ENCODE measurements at places on chromosomes 3 and 15. TPM values are rescaled to one million over a fixed set of nuclear protein-coding genes. Genes with fewer than 3 reads are reported as not detected.

GRCh38 chr3:15952543-15953175 is 154.9 kb upstream of the ANKRD28 start:
- no peak overlapping the region for H3K27ac ChIP-seq
- H3K4me1 ChIP-seq, result no peaks in the 10 kb centered on the region
- no peaks in the 10 kb centered on the region for H3K36me3 ChIP-seq
- H3K4me3 ChIP-seq, result no peak overlapping the region

The ATP2B2 gene
- 1.7 TPM for total RNA-seq

The LRRN1 gene
- total RNA-seq, result 2.8 TPM

- no peaks in the 10 kb centered on the region for H3K27me3 ChIP-seq
- no peak overlapping the region for H3K27ac ChIP-seq
- no peaks in the 10 kb centered on the region for H3K36me3 ChIP-seq
- DNase-seq, result no peak
- no peak overlapping the region for H3K4me3 ChIP-seq
- H3K4me1 ChIP-seq, result peaks cover 19% of the 10 kb centered on the region
These were observed 47.6 kb downstream of the MITF start for GRCh38 chr3:69786854-69787253.

DNA sequence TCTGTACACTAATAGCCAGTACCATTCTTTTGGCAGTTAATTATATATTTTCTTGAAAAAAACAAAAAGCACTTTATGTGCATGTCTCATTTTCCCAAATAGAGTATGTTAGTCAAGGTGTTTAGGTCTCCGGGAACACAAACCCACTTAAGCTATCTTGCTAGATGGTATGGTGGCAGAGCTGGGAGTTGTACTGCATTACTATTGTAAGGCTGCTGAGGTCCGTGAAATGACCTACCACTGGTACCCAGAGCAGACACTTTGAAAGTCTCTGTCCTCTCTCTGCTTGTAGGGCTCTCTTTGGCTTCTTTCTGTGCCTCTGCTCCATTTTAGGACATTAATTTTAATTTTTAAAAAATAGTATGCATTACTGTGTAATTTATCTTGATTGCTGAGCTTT is 8.8 kb downstream of the TMOD3 start:
- no peak overlapping the region for H3K4me3 ChIP-seq
- H3K4me1 ChIP-seq, result peaks cover 33% of the 10 kb centered on the region
- peak overlapping the region; percentile 53 for H3K27ac ChIP-seq
- DNase-seq, result no peak
- H3K27me3 ChIP-seq, result no peaks in the 10 kb centered on the region
- H3K36me3 ChIP-seq, result no peaks in the 10 kb centered on the region

DNA sequence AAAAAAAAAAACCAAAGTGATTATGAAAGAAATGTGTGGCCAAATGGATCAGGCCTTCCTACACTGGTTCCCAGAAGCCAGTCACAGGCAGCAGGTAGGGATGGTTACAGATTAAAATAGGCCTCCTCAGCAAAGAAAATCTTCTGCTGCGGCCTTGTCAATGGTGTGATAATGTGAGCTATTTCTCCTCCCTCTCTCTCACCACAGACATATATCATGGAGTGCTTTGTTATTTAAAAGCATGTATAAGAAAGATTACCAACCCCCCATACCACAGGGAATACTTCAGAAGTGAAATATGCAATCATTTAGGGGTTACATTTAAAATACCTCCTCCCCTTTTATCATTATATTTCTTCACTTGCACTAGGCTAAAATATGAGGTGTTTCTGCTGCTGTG is 32.2 kb upstream of the LRTM1 start:
- DNase-seq, result no peak
- no peak overlapping the region for H3K4me3 ChIP-seq

DNA sequence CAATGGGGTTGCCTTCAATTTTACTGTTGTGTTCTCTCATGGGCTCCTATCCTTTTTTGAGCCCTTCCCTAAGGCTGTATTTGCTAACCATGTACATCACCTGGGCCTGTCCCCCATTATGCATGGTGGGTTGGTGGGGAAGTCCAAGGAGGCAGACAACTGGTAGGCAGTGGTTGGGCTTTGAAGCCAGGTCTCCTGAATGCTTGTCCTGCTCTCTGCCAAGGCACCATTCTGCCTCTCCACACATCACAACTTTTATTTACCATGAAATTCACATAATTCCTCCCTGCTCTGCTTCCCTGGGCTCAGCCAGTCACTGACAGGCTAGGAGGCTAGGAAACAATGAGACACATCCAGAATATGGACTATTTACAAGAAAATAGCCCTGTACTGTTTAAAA is 41.0 kb upstream of the COPB2 start:
- peaks cover 4% of the 10 kb centered on the region for H3K27me3 ChIP-seq
- no peaks in the 10 kb centered on the region for H3K36me3 ChIP-seq
- H3K27ac ChIP-seq, result no peak overlapping the region
- peaks cover 21% of the 10 kb centered on the region for H3K4me1 ChIP-seq
- no peak overlapping the region for H3K4me3 ChIP-seq
- DNase-seq, result no peak

DNA sequence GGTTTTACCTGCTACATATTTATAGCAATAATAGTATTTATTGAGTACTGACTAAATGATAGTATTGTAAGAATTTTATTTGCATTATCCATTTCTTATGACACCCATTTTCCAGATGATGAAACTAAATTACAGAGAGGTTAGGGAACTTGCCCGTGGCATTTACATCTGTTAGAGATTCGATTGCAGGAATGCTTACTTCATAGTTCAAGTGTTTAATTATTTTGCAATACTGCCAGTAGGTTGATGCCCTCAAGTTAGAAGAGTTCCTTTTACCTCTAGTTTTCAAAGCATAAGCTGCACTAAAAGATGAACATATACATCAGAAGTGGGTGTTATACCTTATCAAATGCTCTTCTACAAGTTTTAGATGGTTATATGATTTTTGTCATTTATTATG is 362.8 kb upstream of the RGMA start:
- no peak overlapping the region for H3K4me3 ChIP-seq
- H3K4me1 ChIP-seq, result no peaks in the 10 kb centered on the region
- no peak overlapping the region for H3K27ac ChIP-seq

The MME gene
- total RNA-seq, result 4.7 TPM

The GPR87 gene
- 2.0 TPM for total RNA-seq

DNA sequence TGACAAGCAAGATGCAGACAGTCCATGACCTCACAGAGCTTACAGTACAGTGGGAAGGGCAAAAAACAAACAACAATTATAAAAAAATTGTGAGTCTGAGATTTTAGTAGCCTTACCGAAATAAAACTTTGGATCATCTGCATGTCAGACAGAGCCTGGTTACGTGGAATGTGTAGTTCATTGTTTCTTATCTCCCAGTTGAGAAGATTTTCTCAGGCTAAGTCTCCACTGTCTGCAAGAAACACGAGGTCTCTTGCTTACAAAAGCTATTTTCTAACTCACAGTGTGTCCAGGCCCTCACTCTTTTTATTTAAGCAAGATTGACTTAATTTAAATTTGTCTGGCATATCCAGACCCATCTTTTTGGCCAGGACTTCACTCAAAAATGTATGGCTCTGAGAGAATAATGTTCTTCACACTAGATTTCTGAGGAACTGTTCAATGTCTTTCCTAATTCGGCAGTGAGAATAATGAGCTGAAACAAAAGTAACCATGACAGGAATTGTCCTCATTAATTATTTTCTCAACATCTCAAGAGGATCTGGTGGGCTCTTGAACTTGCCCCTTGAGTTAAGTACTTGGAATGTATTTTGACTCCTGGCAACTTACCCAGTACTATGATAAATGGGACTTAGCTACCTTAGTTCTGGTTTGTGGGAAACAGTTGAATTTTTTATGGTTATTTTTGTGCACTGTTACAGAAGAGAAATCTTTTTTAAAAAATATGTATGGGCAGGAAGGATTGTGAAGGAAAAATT is 265.1 kb upstream of the COL8A1 start:
- no peak overlapping the region for H3K4me3 ChIP-seq
- no peak overlapping the region for H3K27ac ChIP-seq
- H3K36me3 ChIP-seq, result no peaks in the 10 kb centered on the region
- no peaks in the 10 kb centered on the region for H3K4me1 ChIP-seq

- no peak for DNase-seq
- H3K27ac ChIP-seq, result no peak overlapping the region
- H3K4me3 ChIP-seq, result no peak overlapping the region
- H3K27me3 ChIP-seq, result peaks cover 3% of the 10 kb centered on the region
- no peaks in the 10 kb centered on the region for H3K36me3 ChIP-seq
These were observed 142.2 kb downstream of the EBLN2 start for GRCh38 chr3:73203633-73204032.

The TMEM40 gene
- total RNA-seq, result not detected

DNA sequence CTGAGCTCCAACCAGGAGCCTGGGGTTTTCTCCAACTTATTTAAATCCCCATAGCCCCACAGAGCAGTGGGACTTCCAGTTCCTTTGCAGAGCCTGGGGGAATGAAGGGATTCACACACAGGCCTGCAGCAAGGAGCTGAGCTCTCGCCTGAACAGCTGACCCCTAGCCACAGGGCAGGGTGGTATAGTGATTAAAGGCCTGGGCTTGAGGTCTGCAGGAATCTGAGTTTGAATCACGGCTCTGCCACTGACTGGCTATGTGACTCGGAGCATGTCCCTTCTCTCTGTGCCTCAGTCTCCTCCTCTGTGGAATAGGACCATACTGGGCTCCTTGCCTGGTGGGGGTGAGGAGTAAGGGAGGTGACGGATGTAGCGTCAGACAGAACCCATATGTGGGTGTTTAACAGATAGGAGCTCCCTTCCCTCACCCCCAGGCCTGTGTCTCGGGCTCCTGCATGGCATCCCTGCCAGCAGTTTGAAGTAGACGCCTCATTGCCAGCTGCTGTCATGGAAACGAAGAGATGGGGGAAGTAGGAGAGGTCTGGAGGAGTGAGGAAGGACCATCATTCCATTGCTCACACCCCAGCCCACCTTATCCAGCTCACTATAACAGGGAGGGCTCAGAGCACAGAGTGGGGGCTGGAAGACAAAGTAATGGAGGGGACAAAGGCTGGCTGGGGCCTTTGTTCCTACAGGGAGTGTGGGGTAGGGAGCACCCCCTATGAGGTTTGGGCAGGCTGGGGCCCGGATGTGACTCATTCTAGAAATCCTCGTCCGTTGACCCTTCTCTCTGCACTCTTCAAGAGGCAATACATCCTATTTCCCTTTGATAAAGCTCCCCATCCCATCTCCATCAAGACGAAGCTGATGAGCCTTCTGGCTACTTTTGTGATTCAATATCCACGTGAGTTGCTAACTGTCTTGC is 14.8 kb downstream of the HRH1 start:
- H3K4me3 ChIP-seq, result no peak overlapping the region
- peaks cover 11% of the 10 kb centered on the region for H3K27me3 ChIP-seq
- no peak for DNase-seq
- H3K27ac ChIP-seq, result no peak overlapping the region
- H3K4me1 ChIP-seq, result peaks cover 3% of the 10 kb centered on the region

The BTLA gene
- total RNA-seq, result not detected

All from endothelial cell (in vitro differentiated cells).